Cardiac septum (tissue), 1 donor: ENCODE measurements at places on chromosomes 12 and 14.

DNA sequence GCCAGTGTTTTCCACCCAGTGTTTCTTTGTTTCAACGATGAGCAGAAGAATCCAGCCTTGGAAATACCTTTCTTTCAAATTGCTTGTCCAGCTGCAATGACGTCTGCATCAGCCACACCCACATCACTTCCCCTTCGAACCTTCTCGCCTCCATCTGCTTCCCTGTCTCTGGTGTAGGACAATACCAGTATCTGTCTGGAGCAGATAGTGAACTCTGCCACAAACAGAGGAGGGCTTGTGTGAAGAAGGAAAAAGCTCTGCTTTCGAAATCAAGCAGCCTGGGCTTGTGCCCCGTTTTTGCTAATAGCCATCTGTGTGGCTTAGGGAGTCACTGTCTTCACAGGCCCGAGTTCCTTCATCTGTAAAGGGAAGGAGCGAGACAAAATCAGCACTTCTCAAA lies 415.4 kb downstream of the ZFP36L1 start:
- peak; percentile 86 for DNase-seq

- DNase-seq: no peak
These were observed 45.7 kb downstream of the PRKAB1 start for GRCh38 chr12:119713551-119714031.

DNA sequence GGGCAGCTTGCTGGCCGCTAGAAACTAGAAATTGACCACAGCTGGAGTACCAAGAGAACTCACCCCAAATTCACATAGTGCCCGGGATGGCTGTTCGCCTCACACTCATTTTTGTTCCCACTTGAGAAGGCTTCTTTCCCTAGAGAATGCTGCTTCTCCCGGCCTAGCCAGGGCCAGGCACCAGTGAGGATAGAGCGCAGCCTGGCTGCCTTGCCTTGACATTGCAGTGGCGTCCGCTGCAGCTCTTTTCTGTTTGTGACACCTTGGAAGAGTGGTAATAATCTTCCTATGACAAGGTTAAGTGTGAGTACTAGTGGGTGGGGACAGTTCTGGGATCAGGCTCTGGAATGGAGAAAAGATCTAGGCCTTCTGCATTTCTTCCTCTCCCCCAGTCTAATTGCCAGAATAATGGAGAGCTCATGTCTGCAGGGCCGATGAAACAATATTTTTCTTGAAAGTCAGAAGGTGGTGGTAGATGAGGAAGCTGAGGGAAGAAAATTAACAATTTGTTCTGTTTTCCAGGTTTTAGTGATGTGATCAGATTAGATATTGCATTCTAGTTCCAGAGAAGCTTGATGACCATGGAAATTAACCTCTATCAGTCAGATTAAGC lies 3.7 kb downstream of the TMEM253 start:
- DNase-seq: peak; percentile 87

- DNase-seq: no peak
These were observed 18.3 kb downstream of the PXN start for GRCh38 chr12:120247183-120247582.

- no peak for DNase-seq
These were observed 9.4 kb downstream of the GCH1 start for GRCh38 chr14:54893151-54893760.

DNA sequence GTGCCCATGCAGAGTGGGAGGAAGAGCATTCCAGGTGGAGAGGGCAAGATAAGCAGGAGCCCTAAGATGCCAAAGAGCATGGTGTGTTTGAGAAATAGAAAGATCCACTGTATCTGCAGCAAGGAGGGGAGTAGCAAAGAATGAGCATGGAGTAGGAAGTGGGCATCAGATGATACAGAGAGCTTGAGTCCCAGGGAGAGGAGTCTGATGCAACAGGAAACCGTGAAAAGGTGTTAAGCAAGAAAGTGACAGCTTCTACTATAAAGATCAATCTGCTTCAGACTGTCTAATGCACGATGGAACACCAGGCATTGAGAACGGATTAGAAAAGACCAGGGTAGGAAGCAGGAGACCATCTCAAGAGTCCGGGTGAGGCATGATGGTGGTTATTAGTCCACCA lies 12.3 kb upstream of the GPRC5D start:
- no peak for DNase-seq

GRCh38 chr12:91763654-91764370 lies 381.8 kb downstream of the BTG1 start:
- no peak for DNase-seq

GRCh38 chr12:81257947-81258551 lies 180.2 kb downstream of the ACSS3 start:
- no peak for DNase-seq

DNA sequence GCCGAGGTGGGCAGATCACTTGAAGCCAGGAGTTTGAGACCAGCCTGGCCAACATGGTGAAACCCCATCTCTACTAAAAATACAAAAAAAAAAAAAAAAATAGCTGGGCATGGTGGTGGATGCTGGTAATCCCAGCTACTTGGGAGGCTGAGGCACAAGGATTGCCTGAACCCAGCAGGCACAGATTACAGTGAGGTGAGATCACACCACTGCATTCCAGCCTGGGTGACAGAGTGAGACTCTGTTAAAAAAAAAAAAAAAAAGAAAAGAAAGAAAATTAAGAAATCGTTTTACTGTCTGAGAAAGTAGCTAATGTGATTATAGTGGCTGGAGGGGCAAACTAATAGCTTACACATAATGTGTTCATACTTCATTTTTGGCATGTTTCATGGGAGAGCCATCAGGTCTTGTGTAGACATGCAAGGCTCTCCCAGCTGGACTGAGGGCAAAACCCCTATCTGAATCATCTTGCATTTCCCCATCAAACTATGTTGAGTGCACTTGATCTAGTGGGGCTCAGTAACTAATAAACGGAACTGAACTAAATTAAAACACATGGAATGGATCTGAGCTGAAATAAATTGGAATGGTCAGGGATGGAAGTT lies 16.2 kb downstream of the KIF21A start:
- no peak for DNase-seq

GRCh38 chr12:40226705-40227104 lies 1.9 kb downstream of the LRRK2 start:
- DNase-seq: no peak

- DNase-seq: no peak
These were observed 77.4 kb downstream of the AACS start for GRCh38 chr12:125142601-125143000.

GRCh38 chr12:93184672-93185368 lies 192.9 kb upstream of the NUDT4 start:
- DNase-seq: no peak

DNA sequence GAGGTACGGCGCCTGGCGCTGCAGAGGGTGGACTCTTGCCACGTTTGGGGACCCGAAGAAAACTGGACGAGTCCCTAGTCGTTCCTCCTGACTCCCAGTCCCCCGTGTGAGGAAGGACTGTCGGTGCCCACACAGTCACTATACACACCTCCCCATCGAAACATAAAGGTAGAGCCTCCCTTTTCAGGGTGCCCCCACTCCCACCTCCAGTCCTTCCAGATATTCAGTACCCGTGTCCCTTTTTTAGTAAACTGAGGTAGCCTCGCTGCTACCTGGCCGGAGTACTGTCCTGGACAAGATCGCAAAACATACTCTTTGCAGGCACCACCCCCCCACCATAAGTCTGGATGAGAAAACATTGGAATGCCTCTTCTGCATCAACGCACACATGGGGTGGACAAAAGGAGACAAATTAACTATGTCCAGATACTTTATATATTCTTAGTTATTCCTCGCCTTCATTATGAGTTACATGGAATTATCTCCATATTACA lies 610 bp upstream of the KMT2D start:
- DNase-seq: no peak

DNA sequence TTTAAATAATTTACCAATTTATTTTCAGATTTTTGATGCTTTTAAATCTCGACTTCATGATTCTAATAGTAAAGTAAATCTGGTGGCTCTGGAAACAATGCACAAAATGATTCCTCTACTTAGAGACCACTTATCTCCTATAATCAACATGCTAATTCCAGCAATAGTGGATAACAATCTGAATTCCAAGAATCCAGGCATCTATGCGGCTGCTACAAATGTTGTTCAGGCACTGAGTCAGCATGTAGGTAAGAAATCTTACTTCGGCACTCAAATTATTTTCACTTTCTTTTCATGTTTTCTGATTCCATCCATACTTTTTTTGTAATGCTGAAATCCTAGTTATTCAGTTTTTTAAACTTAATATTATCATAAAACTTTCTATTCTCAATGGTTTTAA lies 15.5 kb upstream of the PRPF39 start:
- DNase-seq: no peak

GRCh38 chr14:26598081-26598671 lies 343 bp upstream of the NOVA1 start:
- peak; percentile 80 for DNase-seq

- no peak for DNase-seq
These were observed 1.0 kb downstream of the ITPK1 start for GRCh38 chr14:93114713-93115068.

DNA sequence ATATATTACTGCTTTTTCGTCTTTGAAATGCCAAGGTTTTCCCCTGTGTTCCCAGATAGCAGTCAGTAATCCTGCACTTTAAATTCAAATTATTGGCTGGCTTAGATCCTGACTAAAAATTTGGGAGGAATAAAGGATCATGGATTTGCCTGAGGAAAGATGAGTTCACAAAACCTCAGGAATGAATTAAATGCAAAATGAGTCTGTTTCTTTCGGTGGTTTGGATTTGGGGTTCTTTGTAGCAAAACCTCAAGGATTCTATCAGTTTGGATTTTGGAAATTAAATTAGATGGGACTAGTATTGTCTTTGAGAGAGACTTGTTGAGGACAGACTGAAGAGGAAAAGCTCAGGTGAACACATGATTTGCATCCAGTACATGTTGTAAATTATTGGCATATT lies 36.1 kb downstream of the PPFIBP1 start:
- no peak for DNase-seq

GRCh38 chr14:90811641-90812040 lies 4.6 kb downstream of the TTC7B start:
- no peak for DNase-seq

DNA sequence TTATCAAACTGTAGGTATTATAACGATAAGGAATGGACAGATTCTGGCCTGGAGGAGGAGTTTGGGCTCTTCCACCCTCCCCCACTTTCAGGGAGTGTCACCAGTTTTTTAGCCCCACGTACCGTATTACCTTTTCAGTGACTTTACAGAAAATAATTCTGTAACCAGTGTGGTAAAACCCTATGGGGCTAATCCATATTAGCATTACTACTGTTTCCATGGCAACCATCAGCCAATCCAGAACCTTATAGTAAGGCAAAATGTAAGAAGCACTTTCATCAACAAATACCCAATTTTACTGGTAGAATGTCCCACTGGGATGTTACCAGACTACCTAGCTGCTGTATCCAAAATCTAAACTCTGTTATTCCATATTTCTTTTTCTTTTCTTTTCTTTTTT lies 50.7 kb downstream of the BICDL1 start:
- DNase-seq: no peak

GRCh38 chr12:121764808-121765207 lies 28.7 kb downstream of the RHOF start:
- DNase-seq: no peak

- peak; percentile 94 for DNase-seq
These were observed 35.1 kb upstream of the ACTN1 start for GRCh38 chr14:69013943-69014782.

DNA sequence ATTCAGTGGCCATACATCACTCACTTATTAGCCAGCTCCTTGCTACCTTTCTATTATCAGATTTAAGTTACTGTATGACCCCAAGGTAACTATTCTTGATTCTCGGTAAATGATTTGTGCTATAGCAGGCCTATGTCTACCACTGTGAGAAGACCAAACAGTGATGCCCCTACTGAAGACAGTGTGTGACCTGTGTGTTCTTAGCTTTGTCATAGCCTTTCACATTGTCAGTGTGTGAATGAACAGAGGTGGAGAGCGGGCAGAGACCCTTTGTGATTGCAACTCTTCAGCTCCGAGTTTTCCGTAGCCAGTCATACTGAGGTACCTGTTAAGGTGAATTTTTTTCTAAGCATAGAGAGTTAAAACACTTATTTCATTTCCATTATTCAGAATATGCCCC lies 294.0 kb downstream of the LRFN5 start:
- no peak for DNase-seq

GRCh38 chr14:67539116-67539515 lies 6.0 kb downstream of the PLEKHH1 start:
- DNase-seq: no peak

DNA sequence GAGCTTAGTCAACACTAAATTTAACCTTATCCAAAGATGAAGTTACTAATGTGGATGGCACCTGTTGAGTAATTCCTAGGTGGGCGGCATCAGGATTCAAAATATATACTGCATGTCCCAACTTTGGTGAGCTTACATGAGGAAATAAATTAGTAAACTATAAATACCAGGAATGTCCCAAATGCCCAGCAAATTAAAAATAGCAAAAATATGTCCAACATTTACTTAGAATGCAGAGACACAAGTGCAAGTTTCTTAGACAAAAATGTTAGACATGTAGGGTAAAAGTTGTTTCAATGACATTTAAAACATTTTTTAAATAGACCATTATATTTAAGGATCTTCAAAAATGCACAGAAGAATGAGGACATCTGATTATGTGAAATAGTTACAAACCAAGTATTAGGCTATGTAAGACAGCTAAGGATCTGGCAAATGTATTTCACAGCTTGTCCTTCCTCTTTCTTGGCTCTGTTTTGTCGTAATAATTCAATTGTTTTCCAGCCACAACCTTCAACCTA lies 115.9 kb downstream of the NAV3 start:
- no peak for DNase-seq

DNA sequence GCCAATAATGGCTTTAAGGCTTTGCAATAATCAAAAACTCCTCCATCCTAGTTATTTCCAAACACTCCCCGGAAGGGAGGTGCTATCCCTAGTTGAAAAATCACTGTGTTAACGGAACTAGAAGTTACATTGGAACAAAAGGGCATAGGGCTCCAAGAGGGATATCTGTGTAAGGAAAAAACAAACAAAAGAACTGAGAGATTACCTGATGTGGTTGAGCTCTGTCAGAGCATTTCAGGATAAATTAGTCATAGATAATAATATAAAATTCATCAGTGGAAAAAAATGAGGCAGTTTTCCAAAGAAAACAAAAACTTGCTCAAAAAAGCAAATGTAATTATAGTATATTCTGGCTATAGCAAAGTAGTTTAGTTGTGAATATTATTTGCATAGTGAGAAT lies 27.4 kb upstream of the PAPLN start:
- DNase-seq: no peak

GRCh38 chr12:126719912-126720705 lies 1546.9 kb upstream of the TMEM132C start:
- no peak for DNase-seq

DNA sequence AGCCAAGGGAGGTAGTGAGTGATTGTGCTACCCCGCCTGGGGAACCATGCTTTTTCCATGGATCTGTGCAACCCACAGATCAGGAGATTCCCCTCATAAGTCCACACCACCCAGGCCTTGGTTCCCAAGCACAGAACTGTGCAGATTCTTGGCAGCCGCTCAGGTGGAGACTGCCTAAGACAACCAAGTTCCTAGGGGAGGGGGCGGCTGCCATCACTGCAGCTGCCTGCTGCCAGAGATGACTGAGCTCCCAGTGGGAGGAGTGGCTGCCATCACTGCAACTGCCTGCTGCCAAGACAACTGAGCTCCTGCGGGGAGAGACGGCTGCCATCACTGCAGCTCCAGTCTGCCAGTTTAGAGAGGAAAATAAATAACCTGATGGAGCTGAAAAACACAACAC lies 138.3 kb upstream of the GARIN2 start:
- DNase-seq: no peak

GRCh38 chr12:18546399-18546798 lies 191.4 kb downstream of the PLCZ1 start:
- no peak for DNase-seq

GRCh38 chr12:4506430-4506829 lies 32.3 kb upstream of the RAD51AP1 start:
- no peak for DNase-seq

- DNase-seq: no peak
These were observed at the start of gene KIF26A for GRCh38 chr14:104138098-104138717. Gene KIF26A (plus strand): TSS chr14:104138587. CDS start chr14:104138723, 136 bp downstream.
